AML-193 (cell line): ENCODE measurements at places on chromosomes 3 and 15.

DNA sequence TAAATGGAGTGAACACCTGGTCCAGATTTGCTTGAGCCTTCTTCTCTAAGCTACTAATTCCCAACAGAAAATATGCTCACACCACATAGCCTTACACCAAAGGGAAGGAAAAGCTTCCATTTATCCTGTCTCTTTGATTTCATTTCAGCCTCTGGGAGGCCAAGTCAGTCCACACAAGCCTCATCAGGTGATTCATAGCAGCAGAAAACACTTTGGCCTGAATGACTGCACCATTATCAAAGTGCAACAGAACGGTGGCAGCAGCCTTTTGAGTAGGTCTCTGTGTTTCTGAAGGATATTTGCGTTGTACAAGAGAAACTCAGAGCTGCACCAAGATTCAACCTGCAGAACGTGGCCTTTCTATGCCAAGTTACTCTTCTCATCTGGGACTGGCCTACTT lies 46.6 kb upstream of the SNRK start:
- no peak for DNase-seq

DNA sequence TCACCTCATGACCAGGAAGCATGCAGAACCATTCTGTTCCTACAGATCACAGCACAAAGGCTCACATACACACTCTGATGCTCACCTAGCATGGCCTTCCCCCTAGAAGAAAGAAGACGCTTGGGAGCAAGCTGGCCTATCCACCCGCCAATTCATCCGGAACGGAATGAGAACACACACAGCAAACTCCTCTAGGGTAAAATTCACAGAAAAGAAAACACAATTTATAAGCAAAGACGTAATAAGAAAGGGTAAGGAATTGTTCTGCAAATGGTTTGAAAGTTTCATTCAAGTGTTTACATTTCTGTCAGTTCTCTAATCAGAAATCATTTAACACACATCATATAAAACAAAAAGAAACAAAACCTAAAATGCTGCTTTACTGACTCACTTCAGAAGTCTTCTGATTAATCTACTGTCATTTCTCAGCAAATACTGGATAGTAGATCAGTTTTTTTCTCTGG lies 218.1 kb downstream of the OSBPL10 start:
- no peak for DNase-seq

- no peak for DNase-seq
Observed at GRCh38 chr15:73870700-73871408, 2.5 kb upstream of the TBC1D21 start.

- DNase-seq: no peak
Observed at GRCh38 chr3:106130384-106131198, 261.8 kb upstream of the CBLB start.

DNA sequence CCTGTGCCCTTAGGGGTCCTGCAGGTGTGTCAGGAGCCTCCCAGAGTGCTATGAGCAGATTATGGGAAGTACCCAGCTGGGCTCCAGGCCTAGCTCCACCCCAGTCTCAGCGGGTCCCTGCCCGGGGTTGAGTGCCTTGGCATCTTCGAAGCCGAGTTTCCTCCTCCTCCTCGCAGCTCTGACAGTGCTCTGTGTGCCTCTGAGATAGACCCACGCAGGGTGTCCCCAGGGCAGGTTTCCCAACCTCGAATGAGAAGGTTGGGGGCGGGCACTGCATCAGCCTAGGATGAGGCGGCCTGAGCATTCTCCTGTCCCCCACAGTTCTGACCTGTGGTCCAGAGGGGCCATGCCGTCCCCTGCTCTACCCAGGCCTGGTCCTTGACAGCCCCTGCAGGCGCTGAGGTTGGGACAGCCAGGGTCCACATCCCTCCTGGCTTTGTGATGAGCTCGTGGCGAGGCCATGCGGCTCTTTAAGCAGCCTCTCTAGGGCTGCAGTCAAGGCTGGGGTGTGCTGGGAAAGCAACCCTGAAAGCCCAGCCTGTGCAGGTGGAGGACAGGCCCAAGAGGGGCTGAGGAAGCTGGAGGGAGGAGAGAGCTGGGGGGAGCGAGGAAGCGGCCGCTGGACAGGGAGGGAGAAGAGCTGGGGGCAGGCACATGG lies 20.2 kb upstream of the SKOR1 start:
- DNase-seq: no peak

DNA sequence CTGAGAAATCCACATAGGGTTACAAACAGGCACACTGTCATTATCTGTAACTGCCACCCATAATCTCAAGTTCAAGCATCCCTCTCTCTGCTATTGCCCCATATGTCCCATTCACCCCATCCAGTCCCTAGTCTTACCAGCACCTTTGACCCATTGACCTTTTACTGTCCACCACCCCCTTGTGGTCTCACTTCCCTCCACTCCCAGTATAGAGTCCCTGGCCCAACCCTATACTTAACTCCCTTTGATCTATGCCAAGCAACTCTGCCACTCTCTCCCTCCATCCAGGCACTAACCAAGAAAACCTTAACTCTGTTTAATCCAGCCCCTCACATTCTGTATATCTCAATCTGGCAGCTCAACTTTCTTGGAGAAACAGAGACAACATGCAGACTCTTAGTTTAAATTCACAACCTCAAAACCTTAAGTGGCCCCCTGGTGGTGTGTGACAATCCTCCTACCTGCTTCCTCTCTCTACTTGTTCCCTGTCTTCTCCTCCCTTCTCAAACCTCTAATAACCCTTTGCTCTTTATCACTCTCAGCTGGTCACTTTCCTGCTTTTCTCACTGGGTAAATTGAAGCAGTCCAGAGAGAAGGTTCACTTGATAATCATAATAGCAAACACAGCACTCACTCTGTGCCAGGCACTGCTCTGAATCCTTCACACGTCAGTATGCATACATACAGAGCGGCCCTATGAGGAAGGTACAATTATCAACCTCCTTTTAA lies 162.7 kb downstream of the STT3B start:
- peak; percentile 7 for DNase-seq

DNA sequence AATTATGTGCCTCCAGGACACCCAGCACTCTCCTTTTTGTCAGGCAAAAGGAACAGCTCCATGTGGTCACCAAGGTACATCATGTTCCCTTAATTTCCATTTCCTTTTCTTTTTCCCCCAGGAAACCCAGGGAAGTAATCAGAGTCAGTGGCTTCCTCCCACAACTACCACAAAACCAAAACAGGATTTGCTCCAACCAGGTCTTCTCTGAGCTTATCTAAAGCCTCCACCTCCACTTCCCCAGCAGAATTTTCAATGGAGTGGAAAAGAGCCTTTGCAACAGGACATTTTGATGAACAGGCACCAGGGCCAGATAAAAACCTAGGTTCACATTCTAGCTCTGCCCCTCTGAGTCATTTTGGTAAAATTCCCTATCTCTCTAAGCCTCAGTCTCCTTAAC lies 154.3 kb downstream of the NR2F2 start:
- no peak for DNase-seq

GRCh38 chr3:135084976-135085375 lies 289.9 kb downstream of the EPHB1 start:
- no peak for DNase-seq

- no peak for DNase-seq
Observed at GRCh38 chr3:156036258-156037053, 83.9 kb upstream of the KCNAB1 start.
